Thyroid gland (tissue), 4 donors: ENCODE measurements at places on chromosomes 3 and 15. TPM values are rescaled to one million over a fixed set of nuclear protein-coding genes. Genes with fewer than 3 reads are reported as not detected.
A peak's percentile ranks its signal among the peaks of the same experiment; 100 is the strongest.

- H3K4me1 ChIP-seq = no peaks in the 10 kb centered on the region
- H3K27me3 ChIP-seq = no peaks in the 10 kb centered on the region
- no peaks in the 10 kb centered on the region for H3K36me3 ChIP-seq
- H3K4me3 ChIP-seq = no peak overlapping the region
Measured at GRCh38 chr15:25508369-25509002, 69.7 kb upstream of the UBE3A start.

- H3K4me1 ChIP-seq = no peaks in the 10 kb centered on the region
- H3K27ac ChIP-seq = no peak overlapping the region
- no peak overlapping the region for H3K4me3 ChIP-seq
- H3K27me3 ChIP-seq = no peaks in the 10 kb centered on the region
- DNase-seq = no peak
Measured at GRCh38 chr15:47588958-47589357, 128.3 kb upstream of the SEMA6D start.

DNA sequence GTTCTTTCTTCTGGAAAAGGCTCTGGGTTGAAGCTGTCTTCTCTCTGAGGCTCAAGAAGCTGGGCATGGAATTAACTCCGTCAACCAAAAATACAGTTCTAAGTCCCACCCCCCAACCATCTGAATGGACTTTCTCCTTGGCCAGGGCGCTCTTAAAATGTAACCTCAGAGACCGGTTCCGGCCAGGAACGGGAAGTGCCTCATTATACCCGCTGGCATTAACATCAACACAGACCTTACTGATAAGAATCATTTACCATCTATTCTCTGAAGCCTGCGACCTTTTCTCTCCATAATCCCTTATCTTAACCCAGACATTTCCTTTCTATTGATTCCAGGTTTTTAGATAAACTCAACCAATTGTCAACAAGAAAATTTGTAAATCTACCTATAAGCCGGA lies 64.7 kb downstream of the ATP1B3 start:
- no peak overlapping the region for H3K4me3 ChIP-seq
- H3K27me3 ChIP-seq = no peaks in the 10 kb centered on the region
- peak overlapping the region; percentile 80 for H3K27ac ChIP-seq
- H3K4me1 ChIP-seq = peaks cover 15% of the 10 kb centered on the region

DNA sequence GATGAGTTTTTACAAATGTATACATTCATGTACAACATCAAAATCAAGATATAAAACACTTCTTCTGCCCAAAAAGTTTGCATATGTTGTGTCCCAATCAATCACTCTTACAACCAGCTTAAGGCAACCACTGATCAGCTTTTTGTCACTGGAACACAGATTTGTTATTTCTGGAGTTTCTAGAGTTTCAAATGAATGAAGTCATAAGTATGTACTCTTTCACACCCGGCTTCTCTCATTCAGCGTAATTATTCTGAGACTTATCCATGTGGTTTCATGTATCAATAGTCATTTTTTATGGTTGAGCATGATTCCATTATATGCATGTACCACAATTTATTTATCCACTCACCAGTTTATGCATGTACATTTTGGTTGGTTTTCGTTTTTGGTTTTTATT lies 53.0 kb upstream of the CORO2B start:
- no peak overlapping the region for H3K27ac ChIP-seq
- no peaks in the 10 kb centered on the region for H3K4me1 ChIP-seq
- H3K27me3 ChIP-seq = no peaks in the 10 kb centered on the region
- H3K4me3 ChIP-seq = no peak overlapping the region
- H3K36me3 ChIP-seq = no peaks in the 10 kb centered on the region

- no peaks in the 10 kb centered on the region for H3K36me3 ChIP-seq
- H3K4me1 ChIP-seq = no peaks in the 10 kb centered on the region
- H3K27ac ChIP-seq = no peak overlapping the region
- H3K4me3 ChIP-seq = no peak overlapping the region
Measured at GRCh38 chr15:47397655-47398054, 319.6 kb upstream of the SEMA6D start.

Gene FBXW12
- total RNA-seq = not detected

GRCh38 chr15:31014608-31014925 lies 23.1 kb upstream of the MTMR10 start:
- H3K36me3 ChIP-seq = no peaks in the 10 kb centered on the region
- peak overlapping the region; percentile 86 for H3K27ac ChIP-seq
- H3K4me3 ChIP-seq = no peak overlapping the region
- no peaks in the 10 kb centered on the region for H3K4me1 ChIP-seq
- no peak for DNase-seq

- DNase-seq = peak; percentile 73
- no peak overlapping the region for H3K4me3 ChIP-seq
- H3K36me3 ChIP-seq = no peaks in the 10 kb centered on the region
- H3K4me1 ChIP-seq = peaks cover 17% of the 10 kb centered on the region
Measured at GRCh38 chr15:26632500-26632899, 140.4 kb downstream of the GABRB3 start.

DNA sequence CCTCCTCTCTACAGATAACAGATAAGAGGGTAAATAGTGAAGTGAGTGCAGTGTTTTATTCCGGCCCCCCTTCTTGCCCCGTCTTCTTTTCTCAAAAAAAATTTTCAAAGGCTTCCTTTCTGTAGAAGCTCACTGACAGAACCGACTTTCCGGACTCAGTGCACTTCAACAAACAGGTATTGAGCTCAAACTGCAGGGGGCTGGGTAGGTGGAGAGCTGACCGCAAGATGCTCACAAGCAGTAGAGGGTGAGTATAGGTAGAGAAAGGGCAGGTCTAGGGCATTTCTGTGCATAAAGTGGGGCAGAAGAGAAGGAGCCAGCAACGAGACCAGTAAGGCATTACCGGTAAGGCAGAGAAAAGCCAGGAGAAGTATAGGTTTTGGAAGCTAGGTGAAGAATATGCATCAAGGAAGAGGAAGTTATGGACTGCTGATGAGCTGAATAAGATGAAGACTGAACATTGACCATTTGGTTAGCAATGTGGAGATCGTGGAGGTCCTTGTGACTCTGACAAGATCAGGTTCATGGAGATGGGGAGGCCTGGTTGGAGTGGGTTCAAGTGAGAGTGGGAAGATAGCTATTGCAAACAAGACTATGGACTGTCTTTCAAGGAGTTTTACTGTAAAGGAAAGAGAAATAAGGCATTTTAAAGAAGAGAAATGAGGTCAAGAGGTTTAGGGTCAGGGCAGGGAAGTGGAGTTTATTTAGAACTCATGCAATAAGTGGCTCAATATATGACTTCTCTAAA lies 97.4 kb downstream of the ST6GAL1 start:
- peak overlapping the region; percentile 75 for H3K27ac ChIP-seq
- no peaks in the 10 kb centered on the region for H3K27me3 ChIP-seq
- H3K4me3 ChIP-seq = no peak overlapping the region
- H3K36me3 ChIP-seq = no peaks in the 10 kb centered on the region
- peaks cover 76% of the 10 kb centered on the region for H3K4me1 ChIP-seq

DNA sequence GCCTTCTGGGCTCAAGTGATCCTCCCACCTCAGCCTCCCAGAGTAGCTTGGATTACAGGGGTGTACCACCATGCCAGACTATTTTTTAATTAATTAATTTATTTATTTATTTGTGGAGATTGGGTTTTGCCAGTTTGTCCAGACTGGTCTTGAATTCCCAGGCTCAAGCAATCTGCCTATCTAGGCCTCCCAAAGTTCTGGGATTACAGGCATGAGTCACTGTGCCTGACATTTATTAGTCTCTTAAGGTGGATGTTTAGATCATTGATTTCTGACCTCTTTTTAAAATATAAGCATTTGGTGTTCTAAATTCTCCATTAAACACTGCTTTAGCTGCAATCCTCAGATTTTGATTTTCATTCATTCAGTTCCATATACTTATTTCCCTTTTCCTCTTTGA lies 15.6 kb downstream of the FBXW12 start:
- no peaks in the 10 kb centered on the region for H3K4me1 ChIP-seq
- no peak for DNase-seq
- H3K36me3 ChIP-seq = no peaks in the 10 kb centered on the region
- H3K27me3 ChIP-seq = no peaks in the 10 kb centered on the region
- no peak overlapping the region for H3K27ac ChIP-seq

- no peak overlapping the region for H3K4me3 ChIP-seq
- H3K27me3 ChIP-seq = no peaks in the 10 kb centered on the region
- H3K27ac ChIP-seq = no peak overlapping the region
- DNase-seq = no peak
- peaks cover 15% of the 10 kb centered on the region for H3K36me3 ChIP-seq
- H3K4me1 ChIP-seq = no peaks in the 10 kb centered on the region
Measured at GRCh38 chr3:16432714-16433113, 80.8 kb downstream of the RFTN1 start.

- H3K36me3 ChIP-seq = no peaks in the 10 kb centered on the region
- H3K27ac ChIP-seq = no peak overlapping the region
- DNase-seq = no peak
- H3K4me3 ChIP-seq = no peak overlapping the region
Measured at GRCh38 chr15:67732671-67733374, 92.5 kb upstream of the SKOR1 start.

Gene RGMA
- 2.4 TPM for total RNA-seq

- no peak overlapping the region for H3K27ac ChIP-seq
- H3K4me1 ChIP-seq = no peaks in the 10 kb centered on the region
- no peak for DNase-seq
- H3K4me3 ChIP-seq = no peak overlapping the region
- H3K36me3 ChIP-seq = no peaks in the 10 kb centered on the region
Measured at GRCh38 chr3:155193868-155194267, 99.6 kb downstream of the STRIT1 start.

Gene CACNA2D3
- 4.8 TPM for total RNA-seq

Gene GOLGA6L10
- total RNA-seq = 2.7 TPM

Gene LDHAL6B
- not detected for total RNA-seq

Gene TLR9
- total RNA-seq = not detected

- H3K27me3 ChIP-seq = no peaks in the 10 kb centered on the region
- H3K4me1 ChIP-seq = no peaks in the 10 kb centered on the region
- DNase-seq = no peak
- no peak overlapping the region for H3K27ac ChIP-seq
- no peaks in the 10 kb centered on the region for H3K36me3 ChIP-seq
- H3K4me3 ChIP-seq = no peak overlapping the region
Measured at GRCh38 chr3:129812589-129812988, 80.9 kb downstream of the TMCC1 start.

GRCh38 chr15:42286445-42287029 lies 13.3 kb upstream of the TMEM87A start:
- peaks cover 3% of the 10 kb centered on the region for H3K36me3 ChIP-seq
- DNase-seq = no peak
- H3K4me1 ChIP-seq = no peaks in the 10 kb centered on the region
- no peak overlapping the region for H3K4me3 ChIP-seq

DNA sequence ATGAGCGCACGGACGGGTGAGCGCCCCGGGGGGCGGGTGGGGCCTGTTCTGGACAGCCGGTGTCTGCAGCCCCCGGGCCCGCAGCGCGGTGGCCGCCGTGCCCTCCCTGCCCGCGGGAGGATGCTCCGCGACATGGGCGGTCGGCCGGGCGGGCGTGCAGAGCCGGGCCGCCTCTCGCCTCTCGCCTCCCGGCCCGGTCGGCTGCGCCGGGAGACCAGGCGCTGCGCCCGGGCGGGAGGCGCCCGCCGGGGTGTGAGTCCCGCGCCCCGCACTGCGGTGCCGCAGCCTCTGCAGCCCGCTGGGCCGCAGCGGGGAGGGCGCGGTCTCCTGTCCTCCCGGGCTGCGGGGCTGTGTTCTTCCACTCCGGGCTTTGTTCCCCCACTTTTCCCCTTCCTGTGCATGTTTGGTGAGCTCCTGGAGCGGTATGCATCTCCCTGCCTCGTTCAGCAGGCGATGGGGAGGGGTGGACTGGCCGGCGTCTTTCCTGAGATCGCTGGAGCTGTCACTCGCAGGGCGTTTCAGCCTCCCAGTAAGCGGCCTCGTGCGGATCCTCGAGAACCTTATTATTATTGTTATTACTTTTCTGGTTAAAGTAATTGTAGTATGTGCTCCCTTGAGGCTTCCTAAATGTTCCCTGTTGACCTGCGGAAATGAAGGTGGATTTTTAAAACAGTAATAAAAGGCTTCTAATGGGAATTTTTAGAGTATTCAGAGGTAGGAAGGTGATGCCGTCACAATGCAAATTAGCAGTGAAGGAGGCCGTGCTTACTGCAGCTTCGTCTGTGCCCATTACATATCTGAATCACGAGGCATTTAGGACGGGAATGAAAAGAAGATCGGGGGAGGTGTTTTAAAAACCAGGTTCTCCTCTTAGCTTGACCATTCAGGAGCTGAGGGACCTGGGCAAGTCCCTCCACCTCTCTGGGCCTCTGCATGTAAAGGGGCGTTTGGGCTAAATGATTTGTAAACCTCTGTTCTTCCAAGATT lies 593 bp downstream of the TMOD2 start:
- H3K4me3 ChIP-seq = no peak overlapping the region
- no peaks in the 10 kb centered on the region for H3K36me3 ChIP-seq
- H3K4me1 ChIP-seq = peaks cover 9% of the 10 kb centered on the region
- H3K27me3 ChIP-seq = no peaks in the 10 kb centered on the region
- peak; percentile 28 for DNase-seq

- no peak for DNase-seq
- peaks cover 23% of the 10 kb centered on the region for H3K4me1 ChIP-seq
- no peak overlapping the region for H3K27ac ChIP-seq
- no peaks in the 10 kb centered on the region for H3K27me3 ChIP-seq
Measured at GRCh38 chr15:68643216-68643830, 64.5 kb downstream of the CORO2B start.

- H3K27ac ChIP-seq = no peak overlapping the region
- no peak overlapping the region for H3K4me3 ChIP-seq
- no peaks in the 10 kb centered on the region for H3K27me3 ChIP-seq
- peak; percentile 26 for DNase-seq
- H3K4me1 ChIP-seq = no peaks in the 10 kb centered on the region
- H3K36me3 ChIP-seq = no peaks in the 10 kb centered on the region
Measured at GRCh38 chr3:46214751-46215352, 6.7 kb upstream of the CCR1 start.

- H3K36me3 ChIP-seq = no peaks in the 10 kb centered on the region
- H3K27me3 ChIP-seq = no peaks in the 10 kb centered on the region
- no peak overlapping the region for H3K4me3 ChIP-seq
- H3K27ac ChIP-seq = no peak overlapping the region
- DNase-seq = no peak
Measured at GRCh38 chr15:80157215-80157614, 4.4 kb downstream of the FAH start.

Gene TRPM1
- not detected for total RNA-seq

DNA sequence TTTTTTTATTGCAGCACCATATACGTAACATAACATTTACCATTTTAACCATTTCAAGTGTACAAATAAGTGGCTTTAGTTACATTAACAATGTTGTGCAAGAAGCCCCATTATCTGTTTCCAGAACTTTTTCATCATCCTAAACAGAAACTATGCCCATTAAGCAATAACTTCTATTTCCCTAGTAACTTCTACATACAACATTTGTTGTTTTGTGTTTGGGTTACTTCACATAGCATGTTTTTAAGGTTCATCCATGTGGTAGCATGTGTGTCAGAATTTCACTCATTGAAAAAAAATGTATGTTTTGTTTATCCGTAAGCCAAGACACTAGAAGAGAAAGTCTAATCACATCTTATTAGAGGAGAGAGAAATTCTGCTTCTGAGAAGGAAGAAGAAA lies 450.5 kb upstream of the PDZRN3 start:
- no peaks in the 10 kb centered on the region for H3K4me1 ChIP-seq
- H3K27me3 ChIP-seq = no peaks in the 10 kb centered on the region
- H3K36me3 ChIP-seq = no peaks in the 10 kb centered on the region

- no peaks in the 10 kb centered on the region for H3K36me3 ChIP-seq
- H3K4me3 ChIP-seq = no peak overlapping the region
- H3K4me1 ChIP-seq = no peaks in the 10 kb centered on the region
- H3K27ac ChIP-seq = no peak overlapping the region
Measured at GRCh38 chr15:99474909-99475753, 90.7 kb upstream of the MEF2A start.

- no peaks in the 10 kb centered on the region for H3K27me3 ChIP-seq
- no peak for DNase-seq
- H3K4me3 ChIP-seq = no peak overlapping the region
Measured at GRCh38 chr15:85010386-85011159, 28.9 kb downstream of the PDE8A start.
